ENCODE measurements at places on chromosomes 12 and 14.

GRCh38 chr14:74616996-74617700, 5.1 kb upstream of the LTBP2 start:
- no peak for DNase-seq

DNA sequence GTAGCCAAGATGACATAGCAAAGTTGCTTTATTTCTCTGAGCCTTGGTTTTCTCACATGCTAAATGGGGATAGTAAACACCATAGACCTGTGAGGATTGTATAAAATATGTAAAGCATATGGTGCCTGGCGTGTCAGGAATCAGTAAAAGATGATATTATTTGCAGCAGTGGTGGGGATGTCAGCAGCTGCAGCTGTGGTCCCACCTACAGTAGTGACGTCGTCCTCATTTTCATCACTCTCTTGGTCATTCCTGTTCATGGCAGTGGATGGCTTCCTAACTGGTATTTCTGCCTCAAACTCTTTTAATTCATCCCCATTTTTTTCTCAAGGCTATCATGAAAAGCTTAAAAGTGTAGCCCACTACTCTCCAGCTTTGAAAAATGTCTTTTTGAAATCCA, 12.1 kb downstream of the BMAL2 start:
- no peak for DNase-seq

GRCh38 chr12:108583991-108584390, 13.9 kb downstream of the TMEM119 start:
- no peak for DNase-seq

GRCh38 chr14:33414041-33414440, 475.4 kb downstream of the NPAS3 start:
- DNase-seq: no peak

DNA sequence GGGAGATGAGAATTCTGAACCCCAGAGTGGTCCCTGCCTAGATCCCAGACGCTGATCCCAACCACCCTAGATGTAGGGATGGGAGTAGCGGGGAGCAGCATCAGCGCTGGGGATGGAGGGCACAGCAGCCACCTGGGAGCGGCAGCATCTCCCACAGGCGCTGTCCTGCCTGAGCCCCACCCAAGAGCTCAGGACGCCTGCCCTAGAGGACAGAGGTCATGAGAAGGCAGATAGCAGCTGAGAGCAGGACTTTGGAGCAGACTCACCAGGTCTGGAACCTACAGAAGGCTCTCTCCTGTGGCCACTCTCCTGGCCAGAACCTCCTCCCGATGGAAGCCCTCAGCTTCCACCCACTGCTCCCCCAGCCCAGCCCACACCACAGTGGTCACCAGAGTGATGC, 7.2 kb downstream of the CCDC85C start:
- DNase-seq: no peak

All from GM12891 (cell line).